ENCODE measurements at places on chromosomes 3 and 15. TPM values are rescaled to one million over a fixed set of nuclear protein-coding genes. Genes with fewer than 3 reads are reported as not detected.

Gene FYTTD1
- 25.3 TPM for total RNA-seq

Gene ARGFX
- not detected for total RNA-seq

Gene SYNM
- 8.3 TPM for total RNA-seq

Gene LRRK1
- total RNA-seq = 9.2 TPM

Gene BMF
- total RNA-seq = 0.23 TPM

Gene FAM81A
- total RNA-seq = 4.1 TPM

Gene TAGLN3
- total RNA-seq = 1.2 TPM

Gene MYL3
- not detected for total RNA-seq

Gene ZNF774
- 3.7 TPM for total RNA-seq

Gene MELTF
- total RNA-seq = 53.6 TPM
